Pancreas (tissue), 10 donors: ENCODE measurements at places on chromosomes 16 and 17.

DNA sequence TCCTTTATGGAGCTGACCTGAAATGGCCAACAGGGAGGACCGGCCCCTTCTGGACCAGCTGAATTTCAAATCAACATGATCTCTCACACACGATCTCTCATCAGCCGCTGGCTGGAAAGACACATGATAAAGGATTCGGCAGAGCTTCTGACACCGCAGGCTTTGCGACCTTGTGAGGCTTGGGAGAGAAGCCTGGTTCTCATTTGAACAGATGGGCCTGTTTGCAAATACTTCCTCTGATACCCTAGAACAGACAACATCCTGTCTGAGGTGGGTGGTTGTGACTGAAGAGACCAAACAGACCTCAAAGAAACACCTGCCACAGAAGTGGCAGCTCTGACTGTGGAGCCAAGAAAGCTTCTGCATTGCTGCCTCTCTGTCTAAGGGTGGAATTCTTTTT is 77.9 kb upstream of the SDK2 start:
- DNase-seq, result no peak
- H3K27ac ChIP-seq, result no peak overlapping the region
- H3K36me3 ChIP-seq, result no peaks in the 10 kb centered on the region
- H3K27me3 ChIP-seq, result no peaks in the 10 kb centered on the region

GRCh38 chr17:77400445-77400870 is 259.7 kb downstream of the SEC14L1 start:
- no peaks in the 10 kb centered on the region for H3K27me3 ChIP-seq
- H3K27ac ChIP-seq, result no peak overlapping the region
- H3K4me1 ChIP-seq, result no peaks in the 10 kb centered on the region
- no peak overlapping the region for H3K4me3 ChIP-seq

DNA sequence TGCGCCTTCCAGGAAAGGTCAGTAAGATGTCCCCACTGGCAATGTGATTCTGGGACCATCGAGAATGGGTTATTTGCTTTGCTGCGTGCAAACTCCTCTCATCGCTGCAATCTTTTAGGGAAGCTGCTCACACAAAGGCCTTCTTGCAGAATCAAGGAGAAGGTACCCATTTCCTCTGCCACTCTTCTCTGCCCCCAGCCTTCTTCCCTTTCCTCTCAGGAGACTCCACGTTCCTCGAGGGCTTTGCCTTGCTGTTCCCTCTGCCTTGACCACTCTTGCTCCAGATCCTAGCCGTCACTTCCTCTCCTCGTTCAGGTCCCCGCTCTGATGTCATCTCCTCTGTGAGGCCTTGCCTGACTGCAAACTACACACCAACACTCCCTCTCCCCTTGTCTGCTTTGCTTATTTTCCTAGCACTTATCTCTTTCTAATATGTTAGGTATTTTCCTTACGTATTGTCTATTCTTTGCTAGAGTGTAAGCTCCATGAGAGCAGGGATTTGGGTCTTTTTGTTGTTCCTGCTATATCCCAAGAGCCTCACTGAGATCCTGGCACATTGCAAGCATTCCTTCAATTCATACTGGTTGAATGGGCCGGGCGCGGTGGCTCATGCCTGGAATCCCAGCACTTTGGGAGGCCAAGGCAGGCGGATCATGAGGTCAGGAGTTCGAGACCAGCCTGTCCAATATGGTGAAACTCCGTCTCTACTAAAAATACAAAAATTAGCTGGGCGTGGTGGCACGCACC is 5.3 kb upstream of the CRK start:
- no peaks in the 10 kb centered on the region for H3K27me3 ChIP-seq
- DNase-seq, result no peak
- peaks cover 14% of the 10 kb centered on the region for H3K4me1 ChIP-seq
- H3K4me3 ChIP-seq, result no peak overlapping the region
- no peak overlapping the region for H3K27ac ChIP-seq

DNA sequence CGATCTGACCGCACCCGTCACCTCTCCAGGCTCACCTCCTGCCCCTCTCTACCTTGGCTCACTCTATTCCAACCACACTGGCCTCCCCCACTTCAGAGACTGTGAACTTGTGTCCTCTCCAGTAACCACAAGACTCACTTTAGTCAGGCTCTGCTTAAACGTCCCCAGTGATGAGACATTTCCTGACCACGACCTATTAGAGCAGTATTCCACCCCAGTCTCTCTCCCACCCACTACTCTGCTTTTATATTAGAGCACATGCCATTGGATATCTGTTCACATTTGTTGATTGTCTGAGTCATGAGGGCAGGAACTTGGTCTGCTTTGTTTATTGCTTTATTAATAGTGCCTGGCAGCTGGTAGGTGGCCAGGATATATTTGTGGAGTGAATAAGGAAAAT is 20.1 kb downstream of the COX11 start:
- H3K27ac ChIP-seq, result no peak overlapping the region
- no peaks in the 10 kb centered on the region for H3K36me3 ChIP-seq
- no peak overlapping the region for H3K4me3 ChIP-seq
- H3K4me1 ChIP-seq, result no peaks in the 10 kb centered on the region

GRCh38 chr16:57682809-57683635 is 11.6 kb upstream of the DRC7 start:
- H3K27me3 ChIP-seq, result no peaks in the 10 kb centered on the region
- H3K4me1 ChIP-seq, result peaks cover 2% of the 10 kb centered on the region
- no peak overlapping the region for H3K27ac ChIP-seq
- no peak for DNase-seq
- H3K4me3 ChIP-seq, result no peak overlapping the region
- H3K36me3 ChIP-seq, result no peaks in the 10 kb centered on the region

DNA sequence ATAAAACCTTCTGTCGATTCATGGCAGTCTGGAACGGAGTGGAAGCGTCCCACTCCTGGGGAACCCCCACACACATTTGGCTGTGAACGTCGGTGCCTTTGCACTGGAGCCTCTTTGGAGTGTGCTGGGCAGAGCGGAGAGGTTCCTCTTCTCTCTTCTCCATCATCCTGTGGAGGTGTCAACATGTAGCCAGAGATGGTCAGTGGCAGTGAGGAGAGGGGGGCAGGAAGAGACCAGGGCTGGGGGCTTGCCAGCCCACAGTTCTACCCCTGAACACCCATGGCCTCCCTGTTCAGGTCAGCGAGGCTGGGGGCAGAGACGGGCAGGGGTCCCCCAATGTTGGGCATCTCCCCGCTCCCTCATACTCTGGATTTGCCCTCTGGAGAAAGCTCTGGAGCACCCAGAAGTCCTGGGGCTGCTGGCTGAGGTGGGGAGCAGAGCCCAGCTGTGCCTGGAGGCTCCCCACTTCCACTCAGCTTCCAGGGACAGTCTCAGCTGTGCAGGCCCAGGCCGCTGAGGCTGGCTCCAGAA is 223.7 kb downstream of the SEC14L1 start:
- no peak for DNase-seq
- H3K4me1 ChIP-seq, result peaks cover 26% of the 10 kb centered on the region
- no peak overlapping the region for H3K4me3 ChIP-seq
- no peaks in the 10 kb centered on the region for H3K36me3 ChIP-seq

GRCh38 chr17:82161216-82161615 is 51.4 kb downstream of the CCDC57 start:
- H3K36me3 ChIP-seq, result no peaks in the 10 kb centered on the region
- no peak overlapping the region for H3K27ac ChIP-seq
- DNase-seq, result no peak
- H3K4me3 ChIP-seq, result no peak overlapping the region
- H3K4me1 ChIP-seq, result no peaks in the 10 kb centered on the region
- no peaks in the 10 kb centered on the region for H3K27me3 ChIP-seq

DNA sequence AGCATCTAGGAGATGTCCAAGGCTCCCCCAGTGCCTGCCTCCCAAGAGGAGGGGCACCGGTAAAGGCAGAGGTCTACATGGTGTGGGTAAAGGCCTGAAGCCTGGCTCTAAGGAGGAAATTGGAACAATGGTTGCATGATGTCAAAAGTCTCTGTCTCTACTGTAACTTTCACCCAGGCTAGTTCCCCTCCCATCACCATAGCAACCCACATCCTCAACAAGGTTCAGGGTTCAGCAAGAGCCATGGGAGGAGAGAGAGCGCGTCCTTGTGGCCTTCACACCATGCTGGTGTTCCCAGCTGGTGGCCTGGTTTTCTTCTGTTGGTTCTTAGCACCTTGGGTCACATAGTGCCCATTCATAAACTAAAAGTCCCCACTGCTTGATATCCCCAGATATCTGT is 196.7 kb upstream of the CDH5 start:
- H3K4me3 ChIP-seq, result no peak overlapping the region
- no peaks in the 10 kb centered on the region for H3K4me1 ChIP-seq
- no peak for DNase-seq
